ENCODE measurements at places on chromosomes 2 and 18.

- DNase-seq, result no peak
Observed at GRCh38 chr2:96175951-96176350, 30.7 kb upstream of the DUSP2 start.

DNA sequence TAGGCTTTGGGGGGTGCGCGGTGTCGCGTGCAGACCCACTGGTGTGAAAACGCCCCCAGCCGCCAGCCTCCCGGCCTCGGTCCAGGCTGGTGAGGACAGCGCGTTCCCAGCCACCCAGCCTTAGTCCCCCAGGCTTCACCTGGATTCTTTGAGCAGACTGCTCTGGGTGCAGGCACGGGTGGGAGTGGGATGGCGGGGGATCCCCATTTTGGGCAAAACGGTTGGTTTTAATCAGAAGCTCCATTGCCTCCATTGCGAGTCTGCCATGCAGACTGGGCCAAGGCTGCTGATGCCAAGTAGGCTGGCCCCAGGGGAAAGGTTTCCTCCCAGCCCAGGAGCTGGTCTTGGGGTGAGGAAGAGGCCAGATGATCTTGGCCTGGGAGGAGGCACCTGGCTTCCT is 445 bp downstream of the MLPH start:
- no peak for DNase-seq

GRCh38 chr2:157260533-157261198 is 3.2 kb downstream of the GALNT5 start:
- no peak for DNase-seq

GRCh38 chr2:133341575-133341974 is 226.7 kb downstream of the NCKAP5 start:
- no peak for DNase-seq

DNA sequence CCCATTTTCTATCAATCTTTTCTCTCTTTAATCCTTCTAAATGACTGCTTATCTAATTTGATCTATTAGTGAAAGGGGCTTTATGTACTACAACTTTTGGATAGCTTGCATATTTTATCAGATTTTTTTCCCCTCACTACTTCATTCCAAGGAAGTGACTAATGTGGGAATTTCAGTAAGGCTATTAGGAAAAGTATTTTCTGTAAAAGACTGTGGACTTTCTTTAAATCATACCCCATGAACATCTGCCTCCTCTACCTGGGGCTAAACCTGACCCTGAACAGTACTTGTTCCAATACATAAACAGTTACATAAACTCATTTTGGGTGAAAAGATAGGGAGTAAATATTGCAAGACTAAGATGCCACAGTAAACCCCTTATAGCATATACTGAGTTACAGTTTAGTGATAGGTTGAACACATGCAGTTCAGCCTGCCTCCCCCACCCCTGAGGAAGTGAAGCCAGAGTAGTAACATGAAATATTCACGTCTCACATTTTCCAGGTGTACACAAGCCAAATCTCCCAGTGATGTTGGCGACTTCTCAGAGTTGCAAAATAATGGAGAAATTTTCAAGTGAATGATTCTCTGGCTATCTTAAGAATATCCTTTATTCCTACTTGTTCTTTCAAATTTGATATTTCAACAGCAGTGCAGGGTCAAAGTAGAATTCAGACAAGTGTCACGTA is 590.9 kb upstream of the ZEB2 start:
- no peak for DNase-seq

DNA sequence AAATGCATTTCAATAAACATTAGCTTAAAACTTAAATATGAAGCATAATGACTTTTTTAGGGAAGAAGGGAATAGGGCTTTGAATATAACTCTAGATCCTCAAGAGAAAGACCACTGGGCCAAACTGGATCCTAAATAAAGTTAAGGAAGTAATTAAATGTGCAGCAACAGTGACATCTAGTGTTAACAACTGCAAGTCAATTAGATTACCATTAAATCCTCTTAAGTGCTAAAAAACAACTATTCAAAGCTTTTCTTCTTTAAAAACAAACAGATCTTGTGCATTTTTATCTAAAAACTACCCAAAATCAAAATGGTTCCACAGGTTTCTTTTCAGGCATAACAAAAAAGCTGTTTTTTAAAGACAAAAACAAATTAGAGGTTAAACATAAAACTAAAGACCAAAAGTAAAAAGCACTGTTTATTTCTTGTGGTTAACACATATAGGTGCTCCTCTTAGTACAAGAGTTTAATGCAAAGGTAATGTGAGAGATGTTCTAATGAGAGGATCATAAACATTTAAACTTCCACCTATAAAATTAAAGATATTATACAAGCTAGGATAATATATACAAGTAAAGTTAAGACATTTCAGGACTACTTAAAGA is 111.4 kb downstream of the THADA start:
- DNase-seq, result no peak

- no peak for DNase-seq
Observed at GRCh38 chr2:191222952-191223351, 22.3 kb upstream of the MYO1B start.
